ENCODE measurements at places on chromosomes 6 and 20.

- DNase-seq = no peak
Measured at GRCh38 chr6:16431106-16431505, 192.7 kb downstream of the GMPR start.

- DNase-seq = no peak
Measured at GRCh38 chr6:159966981-159967380, 1.9 kb upstream of the IGF2R start.

DNA sequence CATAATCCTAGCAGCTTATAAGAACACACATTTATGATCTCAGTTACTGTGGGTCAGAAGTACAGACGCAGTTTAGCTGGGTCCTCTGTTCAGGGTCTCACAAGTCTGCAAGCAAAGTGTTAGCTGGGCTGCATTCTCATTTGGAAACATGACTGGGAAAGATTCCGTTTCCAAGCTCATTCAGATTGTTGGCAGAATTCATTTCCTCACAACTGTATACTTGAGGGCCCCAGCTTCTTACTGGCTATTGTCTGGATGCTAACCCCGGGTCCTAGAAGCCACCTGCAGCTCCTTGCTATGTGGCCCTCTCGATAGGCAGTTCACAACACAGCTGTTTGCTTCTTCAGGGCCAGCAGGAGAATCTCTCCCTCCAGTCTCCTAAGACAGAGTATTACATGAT is 13.1 kb downstream of the TCP11 start:
- no peak for DNase-seq

GRCh38 chr6:141963543-141964295 is 169.0 kb upstream of the GJE1 start:
- DNase-seq = no peak

GRCh38 chr6:5624256-5624655 is 362.9 kb downstream of the FARS2 start:
- DNase-seq = no peak

DNA sequence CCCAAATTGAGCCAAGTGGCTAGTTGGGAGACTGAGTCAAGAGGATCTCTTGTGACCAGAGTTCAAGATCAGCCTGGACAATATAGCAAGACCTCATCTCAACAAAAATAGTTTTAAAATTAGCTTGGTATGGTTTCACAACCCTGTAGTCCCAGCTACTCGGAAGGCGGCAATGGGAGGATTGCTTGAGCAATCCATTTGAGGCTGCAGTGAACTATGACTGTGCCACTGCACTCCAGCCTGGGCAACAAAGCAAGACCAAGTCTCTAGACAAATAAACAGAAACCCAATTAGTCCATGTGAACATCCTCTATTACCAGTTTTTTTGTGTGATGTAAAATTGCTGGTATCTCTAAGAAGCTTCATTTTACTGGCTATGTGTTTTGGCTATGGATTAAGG is 106.2 kb downstream of the TULP4 start:
- DNase-seq = no peak

DNA sequence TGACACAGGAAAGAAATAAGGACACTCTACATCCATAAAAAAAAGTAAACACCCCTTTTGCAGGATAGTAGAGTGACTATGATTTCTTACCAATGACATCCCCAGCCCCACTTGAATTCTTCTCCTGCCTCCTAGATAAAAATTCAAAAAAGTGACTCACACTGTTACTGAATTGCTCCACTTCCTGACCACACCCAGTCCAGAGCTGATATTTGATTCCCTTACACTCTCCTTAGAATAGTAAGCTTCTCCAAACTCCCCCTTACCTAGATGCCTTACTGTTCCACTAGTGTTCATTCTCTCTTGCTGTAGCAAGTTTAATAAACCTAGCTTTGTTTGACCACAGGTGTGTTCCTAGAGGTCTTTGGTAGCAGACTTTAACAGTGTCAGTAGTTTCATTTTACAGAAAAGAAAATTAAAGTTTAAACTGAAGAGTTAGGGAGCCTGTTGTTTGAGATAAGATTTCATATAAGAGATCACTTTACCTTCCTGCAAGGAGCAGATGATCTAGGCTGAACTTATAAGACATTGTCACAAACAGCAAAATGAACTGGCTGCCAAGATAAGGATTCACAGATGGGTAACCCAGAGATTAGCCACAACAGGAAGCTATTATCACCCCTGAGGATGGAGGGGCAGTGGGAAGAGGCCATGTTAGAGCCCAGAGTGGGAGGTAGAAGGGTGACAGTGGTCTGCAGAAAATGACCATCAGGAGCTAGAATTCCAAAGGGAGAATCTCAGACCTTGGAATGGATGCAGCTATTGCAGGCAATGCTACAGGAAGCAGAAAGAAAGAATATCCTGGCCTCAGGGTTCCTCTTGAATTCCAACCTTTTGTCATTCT is 28.4 kb upstream of the BTN3A2 start:
- peak; percentile 8 for DNase-seq

DNA sequence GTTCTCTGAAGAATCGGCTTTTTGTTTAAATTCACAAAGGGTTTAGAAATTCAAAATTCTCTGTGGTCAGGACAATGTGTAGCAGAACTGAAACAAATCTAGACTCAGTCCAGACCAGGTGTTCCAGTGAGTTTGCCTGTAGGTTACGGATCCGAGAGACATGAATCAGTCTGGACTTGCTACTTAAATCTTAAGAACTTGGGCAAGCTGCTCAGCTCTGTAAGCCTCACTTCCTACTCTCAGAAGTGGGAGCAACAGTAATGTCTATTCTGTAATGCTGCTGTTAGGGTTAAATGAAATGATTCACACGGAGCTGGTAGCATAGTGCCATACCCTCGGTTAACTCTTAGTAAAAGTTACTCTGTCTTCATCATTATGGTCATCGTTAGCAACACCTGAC is 37.7 kb downstream of the HECA start:
- DNase-seq = no peak

GRCh38 chr6:108959972-108960582 is 111.9 kb downstream of the ARMC2 start:
- DNase-seq = no peak

DNA sequence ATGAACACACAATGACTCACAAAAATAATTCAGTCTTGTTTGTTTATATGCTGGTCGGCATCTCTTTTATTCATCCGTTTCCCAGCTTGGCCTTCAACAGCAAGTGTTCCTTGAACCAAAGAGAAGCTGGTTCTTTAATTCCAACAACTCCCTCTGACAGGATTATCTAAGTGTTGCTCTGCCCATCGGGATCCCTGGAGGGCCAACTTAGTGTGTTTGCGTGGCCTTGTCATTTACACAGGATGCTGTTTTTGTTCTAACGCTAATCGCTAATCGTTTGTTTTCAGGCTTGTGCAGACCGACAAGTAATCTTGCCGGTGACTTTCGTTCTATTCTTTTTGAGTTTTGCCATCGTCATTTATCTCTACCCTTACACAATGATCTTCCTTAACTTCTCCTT is 267.4 kb upstream of the EXOC2 start:
- no peak for DNase-seq

DNA sequence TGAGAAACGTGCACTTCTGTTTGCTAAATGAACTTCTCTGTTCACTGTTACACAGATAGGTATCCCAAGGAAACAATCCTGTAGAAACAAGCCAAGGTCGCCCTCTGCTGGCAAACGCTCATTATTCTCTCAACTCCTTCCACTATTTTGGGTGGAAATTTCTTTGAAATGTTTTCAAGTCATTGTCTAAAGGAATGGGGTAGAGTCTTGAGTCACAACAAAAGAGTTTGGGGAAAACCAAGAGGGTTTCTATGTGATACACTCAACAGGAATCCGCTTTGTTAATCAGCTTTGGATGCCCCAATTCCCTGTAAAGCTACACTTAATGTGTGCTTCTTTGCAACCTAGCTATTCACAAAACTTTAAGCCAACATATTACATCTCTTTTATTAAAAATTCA is 4.6 kb upstream of the RAE1 start:
- DNase-seq = peak; percentile 5

DNA sequence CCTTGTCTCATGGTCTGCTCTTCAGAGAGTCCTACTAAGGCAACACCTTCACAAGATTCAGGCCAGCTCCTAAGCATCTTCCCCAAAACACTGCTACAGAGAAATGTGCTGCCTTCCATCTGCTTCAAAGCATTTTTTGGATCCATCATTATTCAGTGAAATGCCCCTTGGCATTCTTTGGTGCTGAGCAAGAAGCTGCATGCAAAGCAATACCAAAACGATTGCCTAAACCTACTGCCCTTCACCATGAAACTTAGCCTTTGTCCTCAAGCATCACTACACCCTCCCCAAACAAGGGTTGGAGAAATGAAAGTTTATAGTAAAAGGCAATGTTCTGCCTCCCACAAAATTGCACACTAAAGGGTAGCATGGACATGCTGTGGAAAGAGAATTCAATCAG is 93.5 kb downstream of the SNAP25 start:
- no peak for DNase-seq

DNA sequence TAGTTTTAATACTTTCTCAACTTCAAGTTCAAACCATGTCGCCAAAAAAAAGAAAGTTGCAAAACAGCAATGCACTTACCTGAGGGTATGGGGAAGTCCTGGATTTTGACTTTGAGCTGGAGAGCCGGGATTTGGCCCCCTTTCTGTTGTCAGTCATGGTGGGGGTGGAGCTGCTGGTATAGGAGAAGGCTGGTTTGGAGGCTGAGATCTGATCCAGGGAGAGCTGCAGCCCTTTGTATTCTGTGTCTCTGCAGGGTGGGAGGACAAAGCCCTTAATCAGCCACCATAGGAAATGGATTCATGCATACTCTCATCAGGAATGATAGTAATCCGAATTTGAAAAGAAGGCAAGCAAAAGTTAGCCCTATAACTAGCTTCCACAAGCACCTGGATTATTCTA is 44.0 kb downstream of the SIM1 start:
- DNase-seq = no peak

DNA sequence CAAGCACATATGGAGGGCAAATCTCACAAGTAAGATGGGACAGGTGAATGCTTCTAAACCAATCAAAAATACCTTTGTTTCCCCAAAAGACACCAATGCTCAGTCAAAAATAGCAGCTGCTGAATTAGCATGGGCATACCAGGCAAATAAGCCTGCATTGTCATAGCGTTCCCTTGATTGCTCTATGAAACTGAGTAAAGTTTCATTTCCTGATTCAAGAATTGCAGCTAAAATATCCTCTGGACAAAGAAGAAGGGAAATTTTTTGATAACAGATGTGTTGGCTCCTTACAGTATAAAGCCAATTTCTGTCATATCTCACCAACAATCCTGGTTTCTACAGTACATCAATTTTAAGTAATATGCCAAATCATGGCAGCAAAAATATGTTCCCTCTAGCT is 3.3 kb upstream of the TMEM14A start:
- DNase-seq = no peak

DNA sequence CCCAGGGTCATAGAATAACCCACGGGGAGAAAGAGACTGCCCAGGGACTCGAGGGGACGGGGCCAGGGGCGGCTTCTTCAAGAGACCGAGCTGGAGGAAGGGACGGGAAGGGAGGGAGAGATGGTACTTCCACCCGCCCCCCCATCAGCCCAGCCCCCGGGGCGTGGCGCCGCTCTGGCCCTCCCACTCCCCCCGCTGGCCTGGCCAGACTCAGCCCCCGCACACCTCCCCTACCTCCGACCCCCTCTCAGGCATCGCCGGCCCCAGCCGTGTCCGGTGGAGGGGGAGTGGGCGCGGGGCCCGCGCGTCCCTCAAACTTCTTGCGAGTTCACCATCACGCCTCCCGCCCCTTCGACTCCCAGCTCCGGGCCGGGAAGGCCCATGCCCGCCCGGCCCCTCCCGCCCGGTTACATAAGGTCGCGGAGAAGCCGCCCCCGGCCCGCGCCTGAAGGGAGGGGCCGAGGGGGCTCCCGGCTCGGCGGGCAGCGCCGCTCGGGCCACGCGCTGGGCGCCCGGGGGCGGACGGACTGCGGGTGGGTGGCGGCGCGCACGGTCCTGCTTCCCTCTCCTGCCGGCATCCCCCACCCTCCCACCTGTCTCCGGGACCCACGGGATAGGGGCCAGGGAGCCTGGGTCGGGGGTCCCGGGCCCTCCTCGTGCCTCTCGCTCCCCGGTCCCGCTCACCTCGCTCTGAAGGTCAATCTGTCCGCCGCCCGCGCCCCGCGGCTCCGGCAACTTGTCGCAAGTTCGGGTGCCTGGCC is 562 bp downstream of the TFEB start:
- peak; percentile 53 for DNase-seq

DNA sequence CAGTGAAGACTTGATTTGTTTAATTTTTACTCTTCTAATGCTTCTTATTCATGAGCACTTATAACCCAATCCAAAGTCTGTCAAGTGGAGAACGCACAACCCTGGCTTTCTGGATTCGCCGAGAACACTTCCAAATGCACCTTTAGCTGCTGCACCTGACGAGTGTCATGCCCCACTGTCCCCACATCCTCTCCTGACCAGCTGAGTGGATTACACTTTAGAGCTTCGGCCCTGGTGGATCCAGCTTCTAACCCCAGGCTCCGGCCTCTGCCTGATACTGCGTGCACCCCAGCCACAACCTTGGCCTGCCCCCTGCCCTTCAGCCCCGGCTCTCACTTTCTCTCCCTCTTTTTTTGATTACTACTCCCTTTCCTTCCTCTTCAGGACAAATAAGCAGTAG is 258.8 kb downstream of the TMEM242 start:
- no peak for DNase-seq

- DNase-seq = no peak
Measured at GRCh38 chr20:12531626-12532025, 477.1 kb upstream of the SPTLC3 start.

- no peak for DNase-seq
Measured at GRCh38 chr6:86936834-86937218, 502 bp upstream of the HTR1E start.

GRCh38 chr6:46353528-46353927 is 137.7 kb downstream of the RCAN2 start:
- DNase-seq = no peak

DNA sequence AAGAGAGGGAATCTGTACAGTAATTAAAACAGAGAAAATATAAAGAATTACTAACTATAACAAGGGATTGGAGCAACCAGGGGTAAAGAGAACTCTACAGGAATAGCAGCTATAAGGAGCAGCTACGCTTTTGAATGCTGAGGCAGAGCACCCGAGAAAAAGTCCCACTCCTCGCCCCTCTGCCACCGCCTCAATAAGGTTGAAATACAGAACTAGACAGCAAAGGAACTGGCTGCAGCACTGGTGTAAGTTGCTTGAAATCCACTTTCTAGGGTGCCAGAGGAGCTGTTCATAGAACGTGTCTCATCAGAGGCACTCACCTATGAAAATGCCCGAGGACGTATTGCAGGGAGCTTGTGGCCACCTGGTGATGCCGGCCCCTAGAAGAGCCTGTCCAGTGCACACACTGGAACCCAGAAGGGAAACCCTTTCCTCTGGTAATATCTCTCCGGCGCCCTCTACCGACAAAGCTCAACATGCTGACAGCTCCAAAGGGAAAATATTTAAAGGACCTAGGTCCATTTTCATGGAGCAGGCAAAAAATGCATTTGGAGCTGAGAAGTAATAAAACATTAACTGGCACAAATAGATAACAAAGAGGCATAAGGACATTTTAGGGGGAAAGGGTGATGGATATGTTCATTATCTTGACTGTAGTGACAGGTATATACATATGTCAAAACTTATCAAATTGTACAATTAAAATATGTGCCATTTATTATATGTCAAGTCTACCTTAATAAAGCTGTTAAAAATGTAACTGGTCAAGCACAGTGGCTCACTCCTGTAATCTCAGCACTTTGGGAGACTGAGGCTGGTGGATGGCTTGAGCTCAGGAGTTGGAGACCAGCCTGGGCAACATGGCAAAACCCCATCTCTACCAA is 137.4 kb upstream of the HDAC2 start:
- peak; percentile 9 for DNase-seq

Data from DMS 273 treated with DMSO at 0.1 percent for 48 hours (cell line).